ENCODE measurements at places on chromosomes 1 and 21.

DNA sequence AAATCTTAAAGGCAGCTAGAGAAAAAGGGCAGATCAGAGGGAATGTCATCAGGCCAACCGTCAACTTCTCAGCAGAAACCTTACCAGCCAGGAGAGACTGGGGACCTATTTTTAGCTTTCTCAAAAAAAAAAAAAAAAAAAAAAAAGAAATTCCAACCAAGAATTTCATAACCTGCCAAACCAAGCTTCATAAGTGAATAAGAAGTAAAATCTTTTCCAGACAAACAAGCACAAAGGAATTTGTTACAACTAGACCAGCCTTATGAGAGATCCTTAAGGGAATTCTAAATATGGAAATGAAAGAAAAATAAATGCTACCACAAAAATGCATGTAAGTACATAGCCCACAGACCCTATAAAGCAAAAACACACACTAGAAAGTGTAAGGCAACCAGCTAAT, 267.7 kb downstream of the AKT3 start:
- no peak for DNase-seq

DNA sequence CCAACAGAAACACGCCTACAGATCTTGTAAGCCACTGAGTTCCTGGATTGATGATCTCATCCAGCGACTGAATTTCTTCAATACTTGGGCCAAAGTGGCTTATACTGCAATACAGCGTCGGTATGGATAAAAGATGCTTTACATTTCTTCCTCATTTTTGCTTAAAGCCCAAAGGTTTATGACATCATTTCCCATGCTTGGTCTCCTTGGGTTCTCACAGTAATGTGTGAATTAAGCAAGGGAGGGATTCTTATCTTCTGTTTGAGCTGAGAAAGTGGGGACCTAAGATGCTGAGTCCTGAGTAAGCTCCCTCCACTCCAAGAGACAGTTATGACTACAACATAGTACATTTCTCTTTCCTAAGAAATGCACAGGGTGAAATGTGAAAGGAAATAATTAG, 39.5 kb downstream of the LBR start:
- DNase-seq = no peak

- no peak for DNase-seq
These were observed 3.4 kb upstream of the MYBPH start for GRCh38 chr1:203178821-203179666.

DNA sequence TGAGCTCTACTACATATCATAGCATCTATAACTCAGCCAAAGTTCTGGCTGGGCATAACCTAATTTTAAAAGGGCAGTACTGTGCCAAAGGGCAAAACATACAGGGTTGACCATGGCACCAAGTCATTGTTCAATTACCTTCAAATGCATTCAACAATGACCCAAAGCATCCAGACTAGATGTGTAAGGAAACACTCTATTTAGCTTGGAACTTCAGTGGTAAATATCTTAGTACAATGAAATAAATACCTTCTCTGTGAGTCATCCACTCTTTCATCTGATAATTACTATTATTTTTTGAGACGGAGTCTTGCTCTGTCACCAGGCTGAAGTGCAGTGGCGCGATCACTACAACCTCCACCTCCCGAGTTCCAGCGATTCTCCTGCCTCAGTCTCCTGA, 70.0 kb downstream of the NVL start:
- no peak for DNase-seq

DNA sequence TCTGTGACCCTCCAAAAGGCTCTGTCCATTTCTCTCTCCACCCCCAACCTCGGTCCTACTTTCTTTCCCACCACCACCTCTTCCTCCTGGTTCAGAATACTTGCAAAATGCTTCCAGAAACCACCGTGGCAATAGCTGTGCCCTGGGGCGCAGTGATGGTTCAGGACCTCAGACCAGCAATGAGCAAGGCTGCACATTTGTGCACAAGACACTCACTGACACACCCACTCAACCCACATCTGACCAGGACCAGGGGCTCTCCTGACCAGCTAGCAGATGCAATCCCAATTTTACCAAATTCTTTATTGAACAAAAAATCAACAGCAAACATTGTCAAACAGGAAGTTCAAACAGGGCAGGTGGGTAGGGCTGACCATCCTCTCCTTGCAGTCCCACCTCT, 25.7 kb downstream of the SPOCD1 start:
- DNase-seq = no peak

DNA sequence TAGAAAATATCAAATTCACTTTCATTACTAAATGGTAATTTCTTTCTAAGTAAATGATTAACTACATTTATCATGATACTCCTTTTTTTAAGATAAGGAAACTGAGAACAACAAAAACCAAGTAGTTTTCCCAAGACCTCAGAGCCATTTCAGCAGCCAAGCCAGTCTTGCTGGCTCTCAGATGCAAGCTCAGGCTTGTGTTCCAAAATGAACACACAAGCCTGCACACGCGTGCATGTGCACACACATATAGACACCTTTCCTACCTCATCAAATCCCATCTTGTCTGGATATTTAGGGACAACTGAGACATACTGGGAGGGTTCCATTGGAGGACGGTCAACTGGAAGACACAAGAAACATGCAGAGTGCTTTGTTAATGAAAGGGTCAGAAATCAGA, 83.0 kb downstream of the COLGALT2 start:
- no peak for DNase-seq

DNA sequence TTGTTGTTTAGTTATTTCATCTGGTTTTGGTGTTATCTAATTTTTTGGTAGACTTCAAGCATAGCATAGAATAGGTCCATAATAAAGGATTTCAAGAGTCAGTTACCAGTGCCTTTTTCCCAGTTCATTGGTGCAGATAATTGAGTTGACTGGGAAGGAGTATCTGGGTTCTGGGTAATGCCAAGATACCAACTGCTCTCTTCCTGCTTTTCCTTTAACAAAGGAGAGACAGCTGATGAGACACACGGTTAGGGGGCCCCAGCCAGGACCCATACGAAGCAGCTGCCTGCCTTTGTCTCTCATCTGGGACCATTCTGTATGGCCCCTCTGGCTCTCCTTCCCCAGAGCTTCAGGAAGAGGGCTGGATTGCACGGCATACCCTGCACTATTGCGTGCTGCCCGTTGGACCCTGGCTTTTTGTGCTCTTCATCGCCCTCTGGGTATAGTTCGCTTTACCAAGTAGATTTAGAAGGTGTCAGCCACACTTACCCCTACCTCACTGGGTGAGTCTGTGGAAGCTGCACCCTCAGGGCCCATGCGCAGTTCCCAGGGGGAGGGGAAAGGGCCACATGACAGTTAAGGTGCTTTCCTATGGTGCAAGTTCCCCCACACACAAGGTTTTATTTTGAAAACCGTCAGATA, 7.0 kb downstream of the NAV1 start:
- DNase-seq = no peak

DNA sequence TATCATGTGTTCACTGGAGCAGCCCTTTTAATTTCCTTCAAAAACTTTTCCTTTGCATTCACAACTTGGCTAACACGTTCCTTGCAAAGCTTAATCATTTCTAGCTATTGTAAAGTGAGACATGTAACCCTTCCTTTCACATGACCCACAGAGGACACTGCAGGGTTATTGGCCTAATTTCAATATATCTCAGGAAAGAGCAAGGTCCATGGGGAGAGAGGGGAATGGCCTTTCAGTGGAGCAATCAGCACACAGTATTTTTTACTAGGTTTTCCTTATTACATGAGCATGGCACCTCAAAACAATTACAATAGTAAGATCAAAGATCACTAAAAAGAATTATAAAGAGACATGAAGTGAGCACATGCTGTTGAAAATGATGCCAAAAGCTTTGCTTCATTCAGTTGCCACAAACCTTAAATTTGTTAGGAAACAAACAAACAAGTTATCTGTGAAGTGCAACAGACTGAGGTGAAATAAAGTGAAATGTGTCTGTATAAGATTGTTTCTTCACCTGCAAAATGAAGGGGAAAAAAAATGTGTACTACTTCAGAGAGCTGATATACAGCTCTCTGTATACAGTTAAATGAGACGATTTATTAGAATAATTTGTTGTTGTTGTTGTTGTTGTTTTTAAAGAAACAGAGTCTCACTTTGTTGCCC, 61.5 kb downstream of the EIF4G3 start:
- DNase-seq = no peak

DNA sequence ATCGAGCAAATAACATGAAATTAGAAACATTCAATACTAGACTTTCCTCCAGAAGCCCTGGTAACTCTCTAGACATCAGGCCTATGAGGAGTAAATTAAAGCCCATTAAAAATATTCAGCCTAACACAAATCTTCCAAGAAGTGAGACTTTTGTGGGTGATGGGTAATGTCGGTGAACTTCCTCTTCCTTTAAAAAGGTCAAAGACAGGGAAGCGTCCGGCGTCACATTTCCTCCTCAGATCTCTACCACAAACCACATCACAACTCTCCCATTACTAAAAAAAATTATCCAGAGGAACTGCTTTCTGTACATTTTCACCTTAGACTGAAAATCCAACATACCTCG, 1.4 kb downstream of the EIF4G3 start:
- no peak for DNase-seq

- no peak for DNase-seq
These were observed 92.3 kb downstream of the SPATA46 start for GRCh38 chr1:162284206-162284955.
